Activated CD4-positive, alpha-beta T cell treated with anti-CD3 and anti-CD28 coated beads, Interleukin-10, Interleukin-2, amounts not matched to agents 100 ng/mL and 50 ng/mL, durations not matched to agents 16 hours and 8 hours (primary cell): ENCODE measurements at places on chromosomes 4 and X.
A peak's percentile ranks its signal among the peaks of the same experiment; 100 is the strongest.

- DNase-seq: no peak
Observed at GRCh38 chr4:110025718-110026117, 113.0 kb downstream of the EGF start.

DNA sequence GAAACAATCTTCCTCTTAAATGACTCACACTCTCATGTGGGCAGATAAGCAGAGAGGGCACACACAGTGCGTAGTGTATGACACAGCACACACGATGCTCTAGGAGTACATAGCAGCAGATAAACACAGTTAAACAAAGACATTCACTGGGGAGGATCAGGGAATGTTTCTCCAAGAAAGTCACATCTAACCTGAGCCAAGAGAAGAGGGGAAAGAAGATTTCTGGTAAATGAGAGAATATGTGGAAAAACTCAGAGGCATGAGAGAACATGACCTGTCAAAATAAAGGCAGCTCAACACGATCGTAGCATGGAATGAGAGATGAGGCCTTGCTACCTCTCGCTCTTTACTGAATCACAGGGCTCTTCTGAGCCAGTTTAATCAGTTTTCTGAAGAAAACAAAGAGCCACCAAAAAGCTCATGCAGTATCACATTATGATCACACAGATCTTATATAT, 251.0 kb downstream of the ANK2 start:
- peak; percentile 7 for DNase-seq

DNA sequence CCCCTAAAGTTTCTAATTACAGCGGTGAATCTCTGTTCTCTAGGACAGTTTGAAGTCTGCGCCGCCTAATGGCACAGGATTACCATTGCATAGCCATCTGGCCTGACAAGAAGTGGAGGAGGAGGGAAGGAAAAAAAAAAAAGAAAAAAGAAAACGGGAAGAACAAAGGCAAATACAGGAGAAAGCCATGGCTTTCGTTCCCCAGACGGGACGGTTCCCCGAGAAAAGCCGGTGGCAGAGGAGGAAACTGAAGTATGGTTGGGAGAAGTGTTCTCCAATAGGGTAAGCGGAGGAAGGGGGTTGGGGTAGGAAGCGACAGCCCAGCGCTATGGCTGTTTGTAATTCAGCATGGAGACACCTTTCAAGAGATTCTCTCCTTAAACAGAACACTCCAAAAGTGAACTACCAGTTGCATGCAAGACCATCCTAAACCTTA, 80.8 kb downstream of the HMGN5 start:
- DNase-seq: peak; percentile 55

DNA sequence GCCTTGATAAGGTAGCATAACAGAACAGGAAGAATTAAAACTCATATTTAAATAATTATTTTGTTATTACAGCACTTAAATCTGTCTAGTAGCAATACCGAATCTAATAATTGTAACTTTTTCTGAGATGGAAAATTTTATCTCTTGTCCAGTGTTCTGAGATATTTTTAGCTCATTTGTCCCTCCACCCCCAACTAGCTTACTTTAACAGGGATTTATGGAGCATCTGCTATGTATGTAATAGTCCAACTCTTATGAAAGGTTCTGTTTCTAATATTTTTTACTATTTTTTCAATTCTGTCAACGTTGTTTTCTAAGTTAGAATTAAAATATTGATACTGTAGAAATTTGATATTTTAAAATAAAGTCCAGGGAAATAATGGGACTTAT, 38.2 kb upstream of the NUDT6 start:
- DNase-seq: no peak

DNA sequence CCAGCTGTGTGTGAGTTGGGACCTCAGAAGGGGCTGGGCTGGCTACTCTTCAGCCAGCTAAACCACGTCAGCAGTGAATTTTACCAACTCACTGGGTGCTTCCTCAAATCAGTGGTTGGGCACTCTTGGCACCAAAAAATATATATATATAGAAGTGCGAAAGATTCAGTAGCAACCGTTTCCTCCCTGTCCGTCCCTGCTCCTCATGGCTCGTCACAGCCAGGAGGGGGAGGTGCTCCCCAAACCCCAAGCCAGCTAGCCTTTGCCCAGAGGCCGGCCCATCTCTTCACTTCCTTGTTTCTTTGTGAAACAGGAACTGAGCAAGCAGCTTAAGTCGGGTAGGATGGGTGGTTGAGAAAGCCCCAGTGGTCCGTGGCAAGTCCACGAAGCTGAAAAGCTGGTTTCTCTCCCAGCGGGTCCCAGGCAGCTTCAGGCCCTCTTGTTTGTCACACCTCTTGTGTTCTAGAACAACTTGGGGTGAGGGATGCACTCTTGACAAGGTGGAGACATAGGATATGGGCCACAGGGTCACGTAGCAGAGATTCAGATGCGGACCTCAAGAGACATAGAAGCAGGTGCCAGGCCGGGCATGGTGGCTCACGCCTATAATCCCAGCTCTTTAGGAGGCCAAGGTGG, 6.8 kb upstream of the SASH3 start:
- DNase-seq: peak; percentile 78

DNA sequence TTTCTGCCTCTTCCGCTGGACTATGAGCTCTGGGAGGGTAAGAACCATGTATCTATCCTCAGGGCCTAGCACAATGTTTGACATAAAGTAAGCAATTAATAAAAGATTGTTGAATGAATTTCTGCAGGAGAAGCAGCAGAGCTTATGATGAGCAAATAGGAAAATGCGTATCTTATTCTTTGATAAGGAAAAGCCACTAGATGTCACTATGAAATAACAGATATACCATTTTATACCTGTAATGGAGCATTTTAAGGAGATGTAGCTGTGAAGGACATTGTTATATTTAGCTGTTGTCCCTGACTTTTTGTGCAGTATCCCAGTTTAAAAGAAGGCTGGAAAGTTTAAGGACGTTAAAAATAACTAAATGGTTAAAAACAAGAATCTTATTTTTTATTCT, 147.2 kb upstream of the MBNL3 start:
- DNase-seq: no peak

- no peak for DNase-seq
Observed at GRCh38 chrX:100316987-100317386, 93.1 kb downstream of the PCDH19 start.

GRCh38 chr4:53916431-53916889, 147.9 kb downstream of the CHIC2 start:
- no peak for DNase-seq

GRCh38 chrX:119871245-119871598, 311 bp downstream of the RNF113A start:
- DNase-seq: no peak

GRCh38 chrX:141176586-141177451, at the start of gene LDOC1:
TSS of gene LDOC1 (minus strand) at chrX:141177129. CDS start at chrX:141177021, 108 bp downstream.
- peak; percentile 83 for DNase-seq

GRCh38 chrX:29962061-29962460, 253.3 kb upstream of the MAGEB2 start:
- no peak for DNase-seq

GRCh38 chr4:147960971-147961370, 229.1 kb downstream of the ARHGAP10 start:
- DNase-seq: no peak

DNA sequence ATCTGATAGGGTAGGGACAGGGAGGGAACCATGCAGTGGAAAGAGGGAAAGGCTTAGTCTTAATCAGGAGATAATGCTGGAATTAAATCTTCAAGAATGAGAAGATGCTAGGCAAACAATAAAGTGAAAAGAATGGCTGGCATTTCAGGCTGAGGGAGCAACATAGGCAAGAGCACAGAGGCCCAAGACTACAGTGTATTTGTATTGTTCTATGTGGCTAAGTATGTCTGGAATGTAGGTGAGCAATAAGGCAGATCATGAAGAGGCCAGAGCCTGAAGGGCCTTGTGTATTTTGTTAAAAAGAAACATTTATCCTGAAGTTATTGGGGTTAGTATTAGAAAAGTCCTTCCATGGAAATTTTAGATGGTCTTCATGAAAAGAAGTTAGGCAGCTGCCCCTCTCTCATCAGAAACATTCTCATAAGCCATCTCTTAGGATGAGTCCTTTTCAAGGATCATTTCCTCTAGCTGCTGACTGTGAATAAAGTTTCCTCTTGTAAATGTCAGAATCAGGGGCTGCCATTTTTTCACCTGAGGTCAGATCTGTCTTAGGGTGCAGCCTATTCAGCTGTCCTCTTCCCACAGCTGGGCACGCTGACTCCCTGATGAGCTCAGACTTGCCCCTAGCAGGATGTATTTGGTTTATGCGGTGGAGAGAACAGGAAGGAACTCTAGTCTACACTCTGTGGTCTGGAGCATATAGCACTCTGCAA, 46.3 kb downstream of the ATP10D start:
- peak; percentile 88 for DNase-seq

GRCh38 chrX:110723844-110724243, 71.8 kb downstream of the CHRDL1 start:
- no peak for DNase-seq

- DNase-seq: no peak
Observed at GRCh38 chr4:150679765-150680343, 97.9 kb downstream of the MAB21L2 start.

GRCh38 chr4:77631276-77631675, 25.7 kb downstream of the CXCL13 start:
- no peak for DNase-seq

GRCh38 chr4:157096439-157096838, 20.5 kb downstream of the GLRB start:
- DNase-seq: no peak

GRCh38 chr4:151347490-151348235, 22.3 kb upstream of the SH3D19 start:
- no peak for DNase-seq

DNA sequence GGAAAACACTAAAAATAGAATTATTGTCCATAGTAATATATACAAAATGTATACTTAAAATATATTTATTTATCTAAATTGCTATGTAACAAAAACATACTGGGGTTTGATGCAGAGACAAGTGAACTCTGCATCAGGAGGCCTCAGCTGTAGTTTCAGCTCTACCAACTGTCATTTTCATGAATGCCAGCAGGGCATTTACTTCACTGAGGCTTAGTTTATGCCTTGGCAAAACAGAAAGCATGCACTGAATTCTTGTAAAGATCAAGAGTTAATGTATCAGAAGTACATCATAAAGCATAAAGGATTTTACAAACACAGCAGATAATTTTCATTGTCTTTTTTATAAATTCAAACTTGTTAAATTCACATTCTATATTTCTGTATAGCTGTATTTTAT, 577.0 kb downstream of the C4orf33 start:
- no peak for DNase-seq

- no peak for DNase-seq
Observed at GRCh38 chrX:8663325-8663724, 68.6 kb downstream of the ANOS1 start.

- peak; percentile 45 for DNase-seq
Observed at GRCh38 chrX:77640702-77641101, 145.3 kb downstream of the ATRX start.

DNA sequence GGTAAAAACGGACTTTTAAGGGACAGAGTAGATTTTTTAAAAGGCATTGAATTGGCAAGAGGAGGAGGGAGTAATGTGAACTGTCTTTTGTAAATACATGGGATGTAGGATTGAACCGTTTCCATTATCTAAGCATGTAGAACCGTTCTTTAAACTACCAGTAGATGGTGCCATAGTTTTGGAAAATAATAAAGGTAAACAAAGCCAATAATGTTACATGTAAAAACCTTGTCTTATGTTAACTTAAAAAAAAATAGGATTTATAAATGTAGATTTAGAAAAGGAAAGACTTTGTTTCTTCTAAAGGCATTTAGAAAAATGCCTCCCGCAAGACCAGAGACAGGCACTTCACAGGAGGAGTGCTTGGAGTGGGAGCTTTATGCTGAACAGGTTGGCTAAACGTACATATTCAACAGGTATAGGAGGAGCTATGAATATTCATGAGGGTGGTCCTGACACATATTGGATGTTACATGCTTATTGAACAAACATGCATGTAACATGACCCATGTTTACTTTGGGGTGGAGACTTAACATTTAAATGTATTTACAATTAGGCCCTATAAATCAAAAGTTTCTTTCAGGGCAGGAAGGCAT, 45.5 kb upstream of the FAM241A start:
- peak; percentile 58 for DNase-seq

GRCh38 chr4:1251773-1252066, 2.8 kb upstream of the CTBP1 start:
- no peak for DNase-seq

- no peak for DNase-seq
Observed at GRCh38 chrX:134760650-134761049, 102.4 kb upstream of the PLAC1 start.

- DNase-seq: peak; percentile 40
Observed at GRCh38 chr4:102759831-102760644, 730 bp downstream of the MANBA start.

GRCh38 chr4:20444599-20445337, 193.1 kb downstream of the SLIT2 start:
- DNase-seq: no peak

DNA sequence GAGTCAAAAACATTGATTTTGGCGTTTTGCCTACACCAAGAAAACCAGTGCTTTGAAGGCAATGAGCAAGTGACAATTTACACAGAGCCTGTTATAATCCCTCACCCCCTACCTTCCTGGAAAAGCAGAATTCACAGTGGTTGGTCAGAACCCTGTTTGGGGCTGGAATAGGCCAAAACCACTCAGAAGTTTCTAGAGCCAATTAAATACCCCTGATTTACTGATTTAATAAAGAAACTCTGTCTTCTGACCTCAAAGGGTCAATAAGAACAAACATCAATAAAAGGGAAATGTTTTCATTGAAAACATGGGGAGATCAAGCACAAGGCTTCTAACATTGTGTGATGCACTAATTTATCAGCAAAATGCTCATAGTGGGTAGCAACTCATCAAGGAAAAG, 116.3 kb downstream of the UNC5C start:
- DNase-seq: no peak

- no peak for DNase-seq
Observed at GRCh38 chr4:133131829-133132460, 17.1 kb upstream of the PCDH10 start.

GRCh38 chr4:161101881-161102280, 1061.9 kb downstream of the FSTL5 start:
- no peak for DNase-seq

GRCh38 chr4:7964459-7964858, 24.8 kb upstream of the AFAP1 start:
- peak; percentile 79 for DNase-seq

GRCh38 chr4:123821861-123822260, 425.3 kb downstream of the SPRY1 start:
- DNase-seq: no peak

DNA sequence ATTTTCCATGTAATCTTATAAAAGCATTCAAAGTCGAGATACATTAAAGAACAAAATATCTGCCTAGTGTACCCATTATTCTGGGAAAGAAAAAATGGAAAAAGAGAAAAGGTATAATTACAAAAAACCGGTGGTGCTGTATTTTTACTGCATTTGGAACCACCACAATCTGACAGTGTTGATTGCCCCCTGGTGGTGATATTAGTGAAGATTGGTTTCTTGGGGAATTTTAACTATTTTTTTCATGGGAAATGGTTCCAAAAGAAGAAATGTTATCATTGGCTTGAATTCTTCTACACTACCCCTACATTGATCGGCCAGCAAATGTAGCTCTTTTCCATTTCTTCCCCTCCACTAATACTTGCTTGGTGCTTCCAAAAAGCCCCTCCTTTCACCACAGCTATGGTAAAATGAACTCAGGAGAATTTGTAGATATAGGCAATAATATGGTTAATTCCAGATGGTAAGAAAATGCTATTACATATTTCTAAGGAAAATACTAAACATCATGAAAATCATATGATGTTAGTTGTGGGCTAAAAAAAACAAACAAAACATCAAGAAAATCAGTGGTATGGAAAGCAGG, 50.0 kb downstream of the COX18 start:
- DNase-seq: peak; percentile 44

- DNase-seq: no peak
Observed at GRCh38 chr4:41394481-41394894, 137.8 kb downstream of the UCHL1 start.

- DNase-seq: no peak
Observed at GRCh38 chr4:7196288-7196651, 3.9 kb downstream of the SORCS2 start.
